ENCODE measurements at places on chromosomes 5 and 9.
A peak's percentile ranks its signal among the peaks of the same experiment; 100 is the strongest.

DNA sequence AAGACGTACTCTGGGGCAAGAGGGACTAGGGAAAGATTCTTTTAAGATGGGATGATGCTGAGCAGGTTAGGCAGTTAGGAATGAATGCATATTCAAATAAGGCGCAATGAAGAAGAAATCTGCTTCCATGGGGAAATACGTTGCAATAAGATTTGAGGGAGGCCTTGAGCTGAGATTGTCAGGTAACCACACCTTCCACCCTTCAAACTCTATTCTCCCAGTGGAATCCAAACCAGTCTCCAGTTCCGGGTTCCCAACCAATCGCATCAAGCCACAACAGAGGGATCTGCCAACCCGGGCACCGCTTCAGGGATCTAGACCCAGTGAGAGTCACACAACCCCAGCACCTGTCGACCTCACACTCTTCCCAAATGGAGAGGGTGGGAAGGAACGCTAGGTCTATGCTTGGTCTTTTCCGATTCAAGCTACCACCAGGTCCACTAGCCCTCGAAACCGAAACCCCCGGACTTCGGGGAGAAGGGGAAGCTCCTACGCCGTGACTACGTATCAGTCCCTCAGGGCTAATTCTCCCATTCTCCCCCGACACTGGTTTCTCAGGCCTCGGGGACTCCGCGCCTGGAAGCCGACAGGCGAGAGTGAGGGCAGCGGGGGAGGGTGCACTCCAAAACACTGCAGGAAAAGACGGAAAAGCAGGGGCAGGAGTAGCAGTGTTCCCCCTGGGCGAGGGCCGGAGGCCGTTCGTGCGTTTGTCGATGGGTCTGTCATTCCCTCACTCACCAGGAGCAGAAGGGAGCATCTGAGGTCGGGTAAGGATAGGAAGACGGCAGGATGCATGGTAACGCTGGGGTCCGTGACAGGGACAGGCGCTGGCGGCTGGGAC lies 534 bp downstream of the ERP44 start:
- DNase-seq, result peak; percentile 3

- DNase-seq, result no peak
Measured at GRCh38 chr9:36992501-36993316, 41.4 kb downstream of the PAX5 start.

DNA sequence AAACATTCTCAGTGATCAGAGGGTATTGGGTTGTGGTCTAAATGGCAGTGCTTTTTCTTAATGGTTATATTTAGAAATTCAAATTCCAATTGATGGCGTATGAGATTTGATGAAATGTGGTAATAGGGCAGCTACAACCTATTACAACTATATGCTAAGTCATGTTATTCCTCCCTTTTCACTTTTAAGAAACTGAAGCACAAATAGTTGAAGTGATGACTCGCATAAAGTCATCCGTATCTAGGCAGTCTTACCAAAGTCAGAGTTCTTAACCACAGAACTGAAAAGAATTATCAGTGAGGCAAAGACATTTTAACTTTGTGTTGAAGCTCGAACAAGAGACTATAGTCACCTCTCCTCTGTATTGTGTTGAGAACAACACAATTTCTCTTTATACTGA lies 28.2 kb downstream of the C9orf152 start:
- DNase-seq, result no peak

DNA sequence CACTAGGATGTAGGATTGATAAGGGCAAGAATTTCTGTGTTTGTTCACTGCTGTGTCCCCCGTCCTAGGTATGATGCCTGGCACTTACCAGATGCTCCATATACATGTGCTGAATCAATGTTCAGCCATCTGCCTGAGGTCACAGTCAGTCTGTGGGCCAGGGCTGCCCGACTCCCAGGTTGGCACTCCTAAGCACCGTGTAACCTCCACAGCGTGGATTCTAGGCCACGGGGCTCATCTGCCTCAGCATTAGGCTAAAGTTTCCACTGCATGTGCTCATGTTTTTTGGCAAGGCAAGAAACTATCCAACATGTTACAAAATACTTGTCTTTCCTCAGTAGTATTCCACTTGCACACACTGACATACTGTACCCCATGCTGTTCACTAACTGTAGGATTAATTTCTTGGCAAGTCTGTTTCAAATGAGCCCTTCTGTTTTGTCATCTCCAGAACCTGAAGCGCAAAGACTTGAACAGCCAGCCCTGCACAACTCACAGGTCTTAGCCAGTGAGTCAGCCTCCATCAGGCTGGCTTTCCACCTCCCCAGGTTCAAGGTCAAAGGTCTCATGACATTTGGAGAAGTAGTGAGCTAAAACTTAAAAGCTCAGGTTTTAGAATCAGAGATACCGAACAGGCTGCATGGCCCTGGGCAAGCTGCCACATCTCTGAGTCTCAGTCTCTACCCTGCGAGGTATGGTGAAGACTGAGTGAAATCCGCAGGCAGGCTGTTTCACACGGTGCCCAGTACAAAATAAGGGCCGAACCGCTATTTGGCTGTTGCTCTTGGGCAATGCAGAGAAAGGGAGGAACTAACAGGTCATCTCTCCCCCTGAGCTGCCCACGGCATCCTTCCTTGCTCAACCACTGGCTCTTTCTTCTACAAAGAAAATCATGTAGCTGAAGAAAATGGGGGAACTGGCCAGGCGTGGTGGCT lies 7.2 kb downstream of the TOR1A start:
- no peak for DNase-seq

GRCh38 chr5:147487031-147487750 lies 22.7 kb downstream of the DPYSL3 start:
- DNase-seq, result no peak

DNA sequence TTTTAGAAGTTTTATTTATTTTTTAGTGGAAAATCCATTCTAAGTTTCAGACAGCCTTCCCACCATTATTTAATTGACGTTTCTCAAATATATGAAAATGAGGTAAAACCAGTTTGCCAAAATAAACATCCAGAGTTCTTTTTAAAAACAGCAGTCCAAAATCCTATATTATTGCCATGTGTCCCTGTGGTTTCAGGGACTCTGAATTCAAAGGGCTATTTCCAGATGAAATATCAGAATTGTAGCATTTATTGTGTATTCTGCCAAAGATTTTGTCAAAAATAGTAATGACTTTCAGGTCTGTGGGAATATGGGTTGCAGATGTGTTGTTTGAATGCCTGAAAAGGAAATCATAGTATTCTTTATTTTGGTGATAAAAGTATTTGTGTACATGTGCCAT lies 41.6 kb downstream of the XRCC4 start:
- DNase-seq, result no peak

All from activated T-cell treated with anti-CD3 and anti-CD28 coated beads for 4 hours (primary cell).